ENCODE measurements at places on chromosomes 1 and 21.

- DNase-seq = no peak
Measured at GRCh38 chr1:161188381-161188780, 10.5 kb downstream of the ADAMTS4 start.

GRCh38 chr1:24286246-24287010 lies 32.7 kb upstream of the GRHL3 start:
- DNase-seq = no peak

DNA sequence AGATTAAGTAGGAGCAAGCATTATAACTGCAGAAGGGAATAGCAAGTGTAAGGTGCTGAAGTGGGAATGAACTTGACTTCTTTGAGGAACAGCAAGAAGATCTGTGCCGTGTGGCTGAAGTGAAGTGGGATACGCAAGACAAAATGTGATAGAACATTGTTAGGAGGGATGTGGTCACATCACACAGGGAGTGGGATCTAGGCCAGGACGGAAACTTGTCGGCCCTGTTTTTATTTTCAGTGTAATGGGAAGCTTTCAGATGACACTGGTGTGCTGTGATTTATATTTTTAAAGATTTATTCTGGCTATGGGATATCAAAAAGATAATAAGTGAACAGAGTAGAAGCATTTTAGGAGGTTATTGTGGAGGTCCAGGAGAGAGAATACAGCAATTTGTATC lies 116.4 kb downstream of the PLA2G4A start:
- DNase-seq = no peak

DNA sequence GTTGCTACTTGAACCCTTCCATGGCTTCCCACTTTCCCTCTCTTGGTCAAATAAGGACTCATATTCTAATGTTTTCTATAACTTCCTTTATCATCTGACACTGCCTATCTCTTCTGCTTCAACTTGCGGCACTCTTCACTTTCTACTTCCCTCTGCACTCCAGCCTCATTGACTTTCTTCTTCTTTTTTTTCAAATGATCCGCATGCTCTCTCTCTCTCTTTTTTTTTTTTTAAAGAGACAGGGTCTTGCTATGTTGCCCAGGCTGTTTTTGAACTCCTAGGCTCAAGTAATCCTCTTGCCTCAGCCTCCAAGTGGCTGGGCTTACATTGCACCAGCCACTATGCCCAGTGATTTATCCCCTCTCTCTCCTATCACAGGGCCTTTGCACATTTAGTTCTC lies 7.3 kb upstream of the IL10 start:
- no peak for DNase-seq

DNA sequence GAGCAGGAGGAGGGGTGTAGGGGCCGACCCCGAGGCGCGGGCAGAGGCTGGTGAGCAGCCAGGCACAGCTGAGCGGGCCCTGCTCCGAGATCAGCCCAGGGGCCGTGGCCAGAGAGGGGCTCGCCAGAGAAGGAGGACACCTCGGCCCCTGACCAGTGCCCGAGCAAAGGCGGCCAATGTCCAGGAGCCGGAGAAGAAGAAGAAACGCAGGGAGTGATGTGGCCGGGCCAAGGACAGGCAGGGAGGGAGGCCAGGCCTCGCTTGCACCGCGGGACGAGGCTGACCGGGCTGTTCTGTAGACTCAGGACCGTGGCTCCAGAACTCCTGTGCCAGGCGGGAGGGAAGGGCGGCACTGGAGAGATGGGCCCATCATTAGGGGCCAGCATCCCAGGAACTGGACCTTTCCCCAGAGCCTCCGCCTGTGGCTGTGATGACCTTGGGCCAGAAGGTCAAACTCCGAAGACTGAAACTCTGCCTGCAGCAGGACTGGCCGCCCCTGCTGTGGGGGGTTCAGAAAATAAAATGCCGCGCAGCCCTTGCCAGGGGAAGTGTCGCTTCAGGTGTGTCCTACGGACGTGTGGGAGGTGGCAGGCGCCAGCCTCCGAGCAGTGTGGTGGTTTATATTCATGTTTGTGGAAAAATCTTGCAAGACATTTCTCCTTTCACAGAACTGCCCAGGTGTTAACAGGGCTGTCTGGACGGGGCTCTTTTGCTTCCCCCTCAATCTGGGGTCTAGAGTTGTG lies 14.4 kb downstream of the RRP1 start:
- DNase-seq = no peak

GRCh38 chr1:233945573-233945972 lies 41.1 kb downstream of the SLC35F3 start:
- DNase-seq = no peak

DNA sequence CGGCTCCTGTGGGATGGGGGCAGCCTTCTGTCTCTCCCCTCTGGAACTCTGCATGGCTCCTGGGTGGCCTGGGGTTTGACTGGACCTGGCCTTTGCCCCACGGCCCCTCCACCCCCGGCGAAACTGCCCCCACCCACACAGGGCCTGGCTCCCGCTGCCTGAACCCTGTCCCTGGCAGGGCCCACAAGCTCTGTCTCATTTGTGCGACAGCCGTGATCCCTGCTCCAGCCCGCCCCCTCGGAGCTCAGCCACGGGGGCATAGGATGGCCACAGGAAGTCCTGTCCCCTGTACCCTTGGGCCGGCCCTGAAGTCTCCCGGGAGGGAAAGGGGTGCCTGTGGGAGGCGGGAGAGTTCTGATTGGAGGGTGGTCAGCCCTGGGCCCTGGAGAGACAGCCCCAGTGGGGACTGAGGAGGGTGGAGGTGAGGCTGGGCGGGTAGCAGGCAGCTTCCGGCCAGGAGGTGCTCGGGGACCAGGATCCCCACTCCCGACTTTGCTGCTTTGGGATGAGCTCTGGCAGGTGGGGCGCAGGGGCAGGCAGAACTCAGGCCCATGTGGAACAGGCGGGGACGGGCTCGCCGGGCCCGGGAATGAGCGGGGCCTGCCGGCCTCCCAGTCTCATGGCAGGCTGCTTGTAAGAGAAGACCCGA lies 45.1 kb downstream of the SLX9 start:
- no peak for DNase-seq

DNA sequence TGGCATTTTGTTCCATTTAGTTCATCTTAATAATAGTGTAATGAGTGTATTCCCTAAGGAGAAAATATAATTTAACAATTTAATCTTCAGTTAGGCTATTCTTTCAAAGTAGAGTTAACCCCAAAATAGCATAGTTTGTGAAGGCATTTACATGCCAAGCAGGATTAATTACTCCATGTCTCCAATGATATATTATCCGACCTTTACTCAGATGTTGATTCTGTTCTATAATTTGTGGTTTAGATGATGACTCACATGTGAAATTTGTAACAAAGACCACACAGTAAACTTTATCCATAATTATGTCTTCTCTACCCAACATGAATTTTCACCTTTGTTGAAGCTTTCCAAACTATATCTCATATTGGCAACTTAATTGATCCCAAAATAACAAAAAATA lies 2065.2 kb downstream of the MRPL39 start:
- no peak for DNase-seq

- peak; percentile 90 for DNase-seq
Measured at GRCh38 chr1:30778154-30778978, 20.8 kb upstream of the LAPTM5 start.

GRCh38 chr1:94772230-94772641 lies 47.9 kb upstream of the SLC44A3 start:
- no peak for DNase-seq

DNA sequence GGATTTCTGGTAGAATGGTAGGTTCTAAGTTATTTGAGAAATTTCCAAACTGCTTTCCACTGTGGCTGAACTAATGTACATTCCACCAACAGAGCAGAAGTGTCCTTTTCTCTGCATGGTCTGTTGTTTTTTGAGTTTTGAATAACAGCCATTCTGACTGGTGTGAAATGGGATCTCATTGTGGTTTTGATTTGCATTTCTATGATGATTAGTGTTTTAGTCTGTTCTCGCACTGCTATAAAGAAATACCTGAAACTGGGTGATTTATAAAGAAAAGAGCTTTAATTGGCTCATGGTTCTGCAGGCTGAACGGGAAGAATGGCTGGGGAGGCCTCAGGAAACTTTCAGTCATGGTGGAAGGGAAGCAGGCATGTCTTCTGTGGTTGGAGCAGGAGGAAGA lies 80.3 kb downstream of the SDCCAG8 start:
- DNase-seq = no peak

DNA sequence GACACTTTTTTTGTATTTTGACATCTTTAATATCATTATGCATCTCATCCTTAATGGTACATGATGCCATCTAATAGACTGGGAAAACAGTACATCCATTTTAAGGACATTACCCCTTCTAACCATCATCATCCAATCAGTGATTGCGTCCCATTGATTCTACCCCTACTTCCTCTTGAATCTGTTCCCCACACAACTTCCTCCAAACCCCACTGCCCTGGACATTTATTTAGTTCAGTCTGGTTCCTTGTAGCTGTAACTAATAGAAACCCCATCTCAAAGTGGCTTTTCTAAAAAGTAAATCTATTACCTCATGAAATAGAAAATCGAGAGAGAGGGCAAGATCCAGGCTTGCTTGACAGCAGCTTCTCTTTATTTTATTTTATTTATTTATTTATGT lies 2.1 kb upstream of the ITLN1 start:
- no peak for DNase-seq

GRCh38 chr1:56626546-56626945 lies 18.6 kb upstream of the PRKAA2 start:
- DNase-seq = peak; percentile 62

DNA sequence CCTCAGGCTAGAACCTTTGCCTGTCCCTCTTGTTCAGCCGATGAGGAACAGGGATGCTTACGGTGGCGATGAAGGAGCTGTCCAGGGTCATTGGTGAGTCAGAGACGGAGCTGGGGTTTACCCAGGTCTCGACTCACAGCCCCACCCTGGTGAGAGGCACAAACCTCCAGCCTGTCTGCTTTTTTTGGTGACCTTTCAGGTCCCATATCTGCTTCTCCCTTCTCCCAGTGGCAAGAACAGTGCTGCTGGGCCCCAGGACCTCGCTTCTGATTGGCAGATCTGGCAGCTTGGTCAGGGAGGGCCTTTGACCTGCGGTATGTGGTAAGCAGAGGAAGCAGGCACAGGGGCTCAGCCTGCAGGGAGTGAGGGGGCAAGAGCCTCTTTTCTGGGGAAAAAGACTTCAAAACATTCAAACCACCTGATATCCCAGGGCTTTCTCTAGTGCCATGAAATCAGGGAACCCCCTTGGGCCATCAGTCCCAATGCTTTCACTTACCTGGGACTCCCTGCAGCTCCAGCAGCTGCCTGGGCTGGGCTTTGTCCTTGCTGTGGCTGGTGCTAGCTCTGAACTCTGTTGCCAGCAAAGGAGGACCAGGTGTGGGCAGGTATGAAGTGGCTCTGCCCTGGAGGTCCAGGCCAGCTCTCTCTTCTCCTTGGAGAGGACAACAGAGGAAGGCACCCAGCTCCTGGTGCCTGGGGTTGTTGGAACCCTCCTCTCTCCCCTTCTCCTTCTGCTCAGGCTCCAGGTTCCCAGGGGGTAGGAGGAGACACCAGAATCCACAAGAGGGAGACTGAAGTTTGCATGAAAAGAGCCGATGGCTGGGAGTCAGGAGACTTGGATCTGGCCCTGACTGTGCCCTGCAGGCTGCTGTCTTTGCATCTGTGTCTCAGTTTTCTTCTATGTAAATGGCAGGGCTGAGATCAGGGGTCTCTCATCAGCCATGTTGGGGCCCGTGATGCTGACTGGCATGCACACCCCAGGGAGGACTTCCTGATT lies 41.4 kb downstream of the TRIM62 start:
- DNase-seq = peak; percentile 21

GRCh38 chr1:199862047-199862446 lies 165.5 kb upstream of the NR5A2 start:
- DNase-seq = no peak

- no peak for DNase-seq
Measured at GRCh38 chr1:168271636-168272035, 9.0 kb upstream of the TBX19 start.

DNA sequence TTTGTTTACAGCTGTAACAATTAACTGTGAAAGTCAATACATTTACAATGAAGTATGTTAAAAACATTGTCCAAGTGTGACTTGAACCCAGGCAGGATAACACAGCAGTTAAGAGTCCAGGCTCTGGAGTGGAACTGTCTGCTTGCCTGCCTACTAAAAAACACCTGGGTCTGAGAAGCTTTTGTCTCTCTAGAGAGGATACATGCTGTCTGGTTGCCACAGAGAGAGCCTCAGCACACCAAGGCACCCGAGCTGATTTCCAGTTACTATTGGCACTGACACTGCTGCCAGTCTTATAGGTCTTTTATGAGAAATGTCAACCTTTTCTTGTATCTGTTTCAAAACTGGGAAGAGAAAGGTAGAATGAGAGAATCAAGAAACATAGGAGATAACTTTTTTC lies 20.2 kb upstream of the RALGPS2 start:
- no peak for DNase-seq

DNA sequence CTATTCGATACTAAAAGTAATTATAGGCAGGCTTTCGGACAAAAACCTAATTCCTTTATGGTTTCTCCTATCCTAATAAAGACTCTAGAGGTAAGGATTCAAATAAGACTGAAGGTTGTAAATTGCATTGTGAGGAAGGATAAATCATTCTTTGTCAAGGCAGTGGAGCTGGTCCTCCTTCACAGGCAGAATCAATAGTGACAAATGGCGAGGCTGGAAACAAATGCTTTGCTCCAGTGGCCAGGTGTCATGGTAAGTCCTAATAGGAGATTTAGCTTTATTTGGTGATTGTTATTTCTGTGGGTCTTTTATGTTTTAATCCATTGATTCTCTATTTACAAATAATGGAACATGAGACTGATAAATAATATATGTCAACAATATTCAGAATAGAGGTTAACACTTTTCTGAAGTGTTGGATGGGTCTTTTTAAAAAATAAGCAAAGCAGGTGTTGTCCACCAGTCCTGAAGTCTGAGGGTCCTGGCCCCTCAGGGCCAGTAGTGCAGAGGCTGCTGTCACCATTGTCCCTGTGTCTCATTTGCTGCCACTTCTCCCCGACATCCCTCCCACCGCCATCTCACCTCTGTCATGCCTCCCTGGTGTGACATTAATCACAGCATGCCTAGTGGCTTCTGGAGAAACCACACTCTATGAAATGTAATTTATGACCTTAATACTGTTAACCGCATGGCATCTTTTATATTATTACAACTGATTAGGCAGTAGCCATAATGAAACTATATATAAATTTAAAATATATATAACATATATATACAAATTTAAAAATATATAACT lies 120.9 kb upstream of the MAGI3 start:
- no peak for DNase-seq

DNA sequence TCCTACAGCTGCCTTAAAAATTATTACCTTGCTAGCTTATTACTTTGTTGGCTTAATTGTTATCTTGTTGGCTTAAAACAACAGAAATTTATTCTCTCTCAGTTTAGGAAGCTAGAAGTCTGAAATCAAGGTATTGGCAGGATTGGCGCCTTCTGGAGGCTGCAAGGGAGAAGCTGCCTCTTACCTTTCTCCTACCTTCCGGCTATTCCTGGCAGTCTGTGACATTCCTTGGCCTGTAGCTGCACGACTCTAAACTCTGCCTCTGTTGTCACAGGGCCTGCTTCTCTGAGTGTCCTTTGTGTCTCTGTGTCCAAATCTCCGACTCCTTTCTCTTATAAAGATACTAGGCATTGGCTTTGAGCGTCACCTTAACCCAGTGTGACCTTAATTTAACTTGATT lies 579.9 kb upstream of the B3GALT2 start:
- no peak for DNase-seq

GRCh38 chr1:108747171-108747850 lies 837 bp downstream of the STXBP3 start:
- DNase-seq = peak; percentile 82

All from fibroblast of skin of right biceps (primary cell).